ENCODE measurements at places on chromosomes 2 and 18. TPM values are rescaled to one million over a fixed set of nuclear protein-coding genes. Genes with fewer than 3 reads are reported as not detected.

DNA sequence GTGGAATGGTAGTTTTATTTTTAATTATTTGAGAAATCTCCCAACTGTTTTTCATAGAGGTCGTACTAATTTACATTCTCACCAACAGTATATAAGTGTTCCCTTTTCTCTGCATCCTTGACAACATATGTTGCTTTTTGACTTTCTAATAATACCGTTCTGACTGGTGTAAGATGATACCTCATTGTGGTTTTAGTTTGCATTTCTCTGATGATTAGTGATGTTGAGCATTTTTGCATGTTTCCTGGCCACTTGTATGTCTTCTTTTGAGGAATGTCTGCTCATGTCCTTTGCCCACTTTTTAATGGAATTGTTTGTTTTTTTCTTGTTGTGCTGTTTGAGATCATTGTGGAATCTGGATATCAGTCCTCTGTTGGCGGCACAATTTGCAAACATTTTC, 242.5 kb downstream of the ZNF521 start:
- H3K4me1 ChIP-seq = peaks cover 37% of the 10 kb centered on the region
- DNase-seq = no peak
- H3K27ac ChIP-seq = no peak overlapping the region

The ARHGEF33 gene
- total RNA-seq = 0.19 TPM

The VWC2L gene
- total RNA-seq = not detected

The LPIN1 gene
- 22.9 TPM for total RNA-seq

The L3MBTL4 gene
- 0.34 TPM for total RNA-seq
